ENCODE measurements at places on chromosomes 6 and 20.

- DNase-seq: peak; percentile 19
These were observed 14.1 kb downstream of the OSBPL2 start for GRCh38 chr20:62252342-62252966.

GRCh38 chr6:113512576-113512975, 344.6 kb upstream of the MARCKS start:
- no peak for DNase-seq

- peak; percentile 86 for DNase-seq
These were observed 68.8 kb downstream of the GJA1 start for GRCh38 chr6:121504227-121504626.

DNA sequence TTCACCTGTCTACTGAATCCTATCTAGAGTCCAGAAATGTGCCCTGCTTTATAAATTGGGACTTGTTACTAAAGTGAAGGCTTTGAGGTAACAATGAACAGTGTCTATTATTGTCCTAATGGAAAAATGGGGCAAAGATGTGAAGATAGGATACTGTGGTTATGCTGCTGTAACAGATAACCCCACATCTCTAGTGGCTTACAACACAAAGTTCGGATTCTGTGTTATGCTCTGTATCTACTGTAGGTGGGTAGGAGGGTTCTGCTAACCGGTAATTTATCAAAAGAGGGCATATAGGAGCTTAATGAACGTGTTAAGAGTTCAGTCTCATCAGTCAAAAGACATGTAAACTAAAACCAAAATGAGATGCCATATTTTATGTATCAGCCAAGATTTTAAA, 6.2 kb downstream of the NAA20 start:
- no peak for DNase-seq

DNA sequence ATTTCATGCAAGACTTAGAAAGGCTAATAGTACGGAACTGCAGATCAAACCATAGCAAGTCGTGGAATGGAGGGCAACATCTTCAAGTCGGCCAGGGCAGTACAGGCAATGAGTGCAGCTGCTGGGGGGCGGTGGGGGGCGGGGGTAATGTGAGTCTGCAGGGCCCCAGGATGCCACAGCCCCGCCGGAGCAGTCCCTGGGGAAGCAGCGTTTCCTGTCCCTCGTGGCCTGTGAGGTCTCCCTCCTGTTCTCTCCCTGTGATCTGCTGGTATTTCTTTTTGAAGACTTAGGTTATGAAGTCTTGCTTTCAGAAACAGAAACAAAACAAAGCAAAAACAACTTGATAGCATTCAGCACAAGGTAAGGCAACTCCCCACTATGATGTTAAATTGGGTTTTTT, 351.9 kb downstream of the FOXA2 start:
- DNase-seq: no peak
